Neural progenitor cell (in vitro differentiated cells): ENCODE measurements at places on chromosomes 2 and 18.

GRCh38 chr2:95307878-95308277 lies 10.7 kb downstream of the KCNIP3 start:
- no peak overlapping the region for H3K27ac ChIP-seq
- no peak overlapping the region for H3K4me3 ChIP-seq
- DNase-seq: no peak
- no peaks in the 10 kb centered on the region for H3K36me3 ChIP-seq
- no peaks in the 10 kb centered on the region for H3K4me1 ChIP-seq
- H3K27me3 ChIP-seq: no peaks in the 10 kb centered on the region

- H3K27me3 ChIP-seq: peaks cover 30% of the 10 kb centered on the region
- H3K36me3 ChIP-seq: no peaks in the 10 kb centered on the region
- H3K4me3 ChIP-seq: no peak overlapping the region
- H3K27ac ChIP-seq: no peak overlapping the region
- DNase-seq: no peak
Observed at GRCh38 chr18:22185771-22186386, 16.5 kb downstream of the GATA6 start.

GRCh38 chr18:59633961-59634485 lies 63.2 kb downstream of the CCBE1 start:
- DNase-seq: peak; percentile 68
- no peaks in the 10 kb centered on the region for H3K27me3 ChIP-seq
- peaks cover 54% of the 10 kb centered on the region for H3K4me1 ChIP-seq
- peak overlapping the region; percentile 88 for H3K27ac ChIP-seq

- peak; percentile 80 for DNase-seq
- peaks cover 93% of the 10 kb centered on the region for H3K27me3 ChIP-seq
- peak overlapping the region; percentile 61 for H3K4me3 ChIP-seq
- no peaks in the 10 kb centered on the region for H3K36me3 ChIP-seq
- H3K4me1 ChIP-seq: peaks cover 28% of the 10 kb centered on the region
- H3K27ac ChIP-seq: no peak overlapping the region
Observed at GRCh38 chr18:78977637-78978348, 1.8 kb upstream of the SALL3 start.

DNA sequence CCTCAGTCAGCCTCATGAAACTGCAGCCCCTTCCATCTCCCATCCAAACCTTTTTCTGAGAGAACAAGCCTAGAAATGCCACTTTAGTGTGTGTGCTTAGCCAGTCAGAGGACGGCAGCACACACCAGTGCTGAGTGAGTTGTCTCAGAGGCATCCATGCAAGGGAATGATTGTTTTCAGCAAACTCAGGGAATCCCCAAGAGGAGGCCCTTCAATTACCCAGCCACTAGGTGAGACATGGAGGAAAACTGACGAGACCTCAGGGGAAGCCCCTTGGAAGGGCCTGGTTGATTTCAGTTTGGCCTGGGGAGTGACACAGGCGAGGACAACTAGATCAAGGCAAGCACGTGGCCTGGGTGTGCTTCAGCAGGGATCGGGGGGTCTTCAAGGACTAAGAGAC lies 49.7 kb downstream of the APOB start:
- H3K27me3 ChIP-seq: no peaks in the 10 kb centered on the region
- no peak overlapping the region for H3K4me3 ChIP-seq
- H3K36me3 ChIP-seq: no peaks in the 10 kb centered on the region
- peaks cover 5% of the 10 kb centered on the region for H3K4me1 ChIP-seq
- no peak for DNase-seq

- no peaks in the 10 kb centered on the region for H3K36me3 ChIP-seq
- H3K4me1 ChIP-seq: no peaks in the 10 kb centered on the region
- H3K27me3 ChIP-seq: no peaks in the 10 kb centered on the region
- no peak overlapping the region for H3K4me3 ChIP-seq
- H3K27ac ChIP-seq: no peak overlapping the region
Observed at GRCh38 chr2:181126311-181126868, 146.0 kb downstream of the UBE2E3 start.

DNA sequence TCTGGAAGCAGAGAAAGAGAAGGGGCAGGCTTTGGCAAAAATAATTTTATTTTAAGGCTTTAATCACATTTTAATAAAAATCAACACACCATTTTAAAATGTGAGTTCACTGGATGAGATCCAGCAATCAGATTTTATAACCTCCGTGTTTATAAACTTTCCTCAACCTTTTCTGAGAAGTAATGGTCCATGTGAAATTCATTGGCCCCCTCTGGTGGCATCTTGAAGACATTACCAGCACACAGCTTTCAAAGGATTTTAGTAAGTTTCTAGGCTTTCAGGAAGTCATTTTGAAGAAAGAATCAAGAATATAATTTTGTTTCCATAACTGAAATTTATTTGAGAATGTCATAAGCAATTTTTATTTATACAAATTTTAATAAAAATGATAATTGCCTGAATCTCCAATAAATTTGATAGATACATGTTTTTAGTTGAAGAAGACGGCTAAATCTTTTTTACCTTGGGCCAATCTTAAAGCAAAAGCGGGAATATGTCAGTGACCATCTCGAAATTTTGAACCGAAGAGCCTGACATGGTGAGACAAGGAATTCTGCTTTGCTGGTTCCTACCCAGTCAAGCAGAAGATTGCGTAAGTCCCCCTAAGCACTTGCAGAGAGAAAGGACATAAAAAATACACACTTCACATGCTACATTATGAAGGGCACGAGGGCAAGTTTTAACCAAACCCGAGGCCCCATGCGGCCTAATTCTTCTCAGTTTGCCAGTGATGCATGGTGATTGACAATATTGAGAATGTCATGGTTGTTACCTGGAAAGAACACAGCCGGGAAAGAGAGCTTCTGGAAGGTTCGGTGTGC lies 128.4 kb upstream of the CBLN2 start:
- DNase-seq: peak; percentile 49
- no peak overlapping the region for H3K4me3 ChIP-seq
- no peak overlapping the region for H3K27ac ChIP-seq
- H3K4me1 ChIP-seq: no peaks in the 10 kb centered on the region

GRCh38 chr2:109615637-109616144 lies 1.5 kb downstream of the SOWAHC start:
- H3K36me3 ChIP-seq: no peaks in the 10 kb centered on the region
- DNase-seq: peak; percentile 37
- peaks cover 26% of the 10 kb centered on the region for H3K4me1 ChIP-seq
- no peak overlapping the region for H3K27ac ChIP-seq
- peaks cover 31% of the 10 kb centered on the region for H3K27me3 ChIP-seq

- no peak overlapping the region for H3K27ac ChIP-seq
- no peaks in the 10 kb centered on the region for H3K36me3 ChIP-seq
- H3K4me1 ChIP-seq: peaks cover 19% of the 10 kb centered on the region
- H3K4me3 ChIP-seq: no peak overlapping the region
- H3K27me3 ChIP-seq: no peaks in the 10 kb centered on the region
- DNase-seq: no peak
Observed at GRCh38 chr2:70133491-70134322, 46.4 kb downstream of the PCBP1 start.

- no peak overlapping the region for H3K4me3 ChIP-seq
- no peaks in the 10 kb centered on the region for H3K27me3 ChIP-seq
- no peak overlapping the region for H3K27ac ChIP-seq
- no peak for DNase-seq
Observed at GRCh38 chr2:236403125-236403524, 138.9 kb upstream of the ASB18 start.

DNA sequence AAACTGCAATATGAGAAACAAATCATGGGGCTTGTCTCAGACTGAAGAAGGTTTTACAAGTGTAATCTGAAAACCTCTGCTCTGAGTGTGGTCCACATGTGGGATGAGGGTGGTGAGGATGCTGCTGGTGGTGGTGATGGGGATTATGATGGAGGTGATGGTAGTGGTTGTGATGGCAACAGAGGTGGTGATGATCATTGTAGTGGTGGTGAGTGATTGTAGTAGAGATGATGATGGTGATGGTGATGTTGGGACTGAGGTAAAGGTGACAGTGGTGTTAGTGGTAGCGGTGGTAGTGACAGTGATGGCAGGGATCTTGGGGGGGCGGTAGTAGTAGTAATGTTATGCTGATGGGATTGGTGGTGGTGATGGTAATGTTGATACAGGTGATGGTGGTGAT lies 217.8 kb downstream of the ANAPC1 start:
- no peaks in the 10 kb centered on the region for H3K4me1 ChIP-seq
- no peak overlapping the region for H3K27ac ChIP-seq
- no peak for DNase-seq
- no peaks in the 10 kb centered on the region for H3K27me3 ChIP-seq
- no peaks in the 10 kb centered on the region for H3K36me3 ChIP-seq

GRCh38 chr2:2960441-2961133 lies 417.0 kb downstream of the EIPR1 start:
- H3K27ac ChIP-seq: peak overlapping the region; percentile 59
- H3K4me3 ChIP-seq: no peak overlapping the region
- peak; percentile 63 for DNase-seq
- H3K27me3 ChIP-seq: no peaks in the 10 kb centered on the region
- H3K4me1 ChIP-seq: peaks cover 10% of the 10 kb centered on the region

DNA sequence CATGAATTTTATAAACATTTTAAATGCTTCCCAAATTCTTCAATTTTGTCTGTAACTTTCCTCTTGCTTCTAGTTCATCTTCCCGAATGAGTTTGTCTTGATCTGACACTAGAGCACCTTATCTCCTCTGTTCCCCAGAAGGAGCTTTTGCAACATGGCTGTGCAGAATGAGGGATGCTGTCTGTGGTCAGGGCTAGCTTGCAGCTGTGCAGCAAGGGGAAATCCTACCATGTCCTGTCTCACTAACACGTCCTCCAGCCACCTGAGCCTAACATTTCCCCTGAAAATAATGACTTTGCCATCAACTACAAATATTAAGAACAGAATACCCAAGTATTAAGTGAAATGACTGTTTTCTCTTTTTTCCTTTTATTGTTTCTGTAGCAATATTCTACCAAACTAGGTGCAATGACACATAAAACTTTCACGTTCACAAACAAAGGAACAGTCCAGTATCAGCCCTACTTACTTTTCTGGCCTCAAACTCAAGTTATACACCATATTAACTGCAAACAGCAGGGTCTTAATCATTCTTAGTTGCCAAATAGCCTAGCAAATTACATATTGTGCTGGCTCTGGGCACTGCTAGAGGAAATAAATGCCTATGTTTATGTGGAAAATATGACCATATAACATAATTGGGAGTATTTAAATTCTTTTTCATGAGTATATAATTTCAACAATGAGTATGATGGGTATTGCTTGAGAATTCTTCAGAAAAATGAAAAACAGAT lies 423.3 kb downstream of the CMPK2 start:
- no peaks in the 10 kb centered on the region for H3K4me1 ChIP-seq
- no peak overlapping the region for H3K4me3 ChIP-seq
- H3K36me3 ChIP-seq: no peaks in the 10 kb centered on the region
- no peak for DNase-seq

GRCh38 chr2:165792104-165792454 lies 2.0 kb downstream of the GALNT3 start:
- no peak overlapping the region for H3K4me3 ChIP-seq
- H3K4me1 ChIP-seq: no peaks in the 10 kb centered on the region
- H3K27me3 ChIP-seq: peaks cover 54% of the 10 kb centered on the region
- no peak overlapping the region for H3K27ac ChIP-seq
- DNase-seq: no peak
- no peaks in the 10 kb centered on the region for H3K36me3 ChIP-seq

DNA sequence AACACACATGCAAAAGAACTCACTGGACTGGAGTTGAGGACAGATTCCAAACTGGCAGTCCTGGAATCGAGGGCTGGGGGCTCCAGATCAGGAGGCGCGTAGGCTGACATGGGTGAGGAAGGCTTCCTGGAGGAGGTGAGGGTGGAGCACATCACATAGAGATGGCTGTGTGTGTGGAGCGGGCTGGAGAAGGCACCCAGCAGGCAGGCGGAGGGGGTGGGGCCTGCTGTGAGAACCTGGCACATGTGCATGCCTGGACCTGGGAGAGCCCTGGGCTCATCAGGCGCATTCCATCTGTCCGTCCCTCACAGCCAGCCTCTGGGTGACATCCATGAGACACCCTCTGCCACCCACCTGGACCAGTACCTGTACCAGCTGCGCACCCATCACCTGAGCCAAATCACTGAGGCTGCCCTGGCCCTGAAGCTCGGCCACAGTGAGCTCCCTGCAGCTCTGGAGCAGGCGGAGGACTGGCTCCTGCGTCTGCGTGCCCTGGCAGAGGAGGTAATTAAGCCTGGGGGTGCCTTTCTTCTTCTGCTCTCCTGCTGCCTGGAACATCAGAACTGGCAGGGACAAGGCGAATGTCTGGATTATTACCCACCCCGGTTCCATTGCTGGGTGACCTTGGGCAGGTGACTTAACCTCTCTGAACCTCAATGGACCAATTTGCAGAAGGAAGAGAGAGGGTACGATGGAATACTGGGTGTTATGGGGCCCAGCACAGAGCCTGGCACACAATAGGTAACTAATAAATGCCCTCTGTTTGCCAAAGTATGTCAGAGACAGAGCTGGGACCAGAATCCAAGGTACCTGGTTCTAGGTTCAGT lies 108.3 kb downstream of the DYSF start:
- no peaks in the 10 kb centered on the region for H3K4me1 ChIP-seq
- no peaks in the 10 kb centered on the region for H3K27me3 ChIP-seq
- no peak for DNase-seq
- H3K4me3 ChIP-seq: no peak overlapping the region

DNA sequence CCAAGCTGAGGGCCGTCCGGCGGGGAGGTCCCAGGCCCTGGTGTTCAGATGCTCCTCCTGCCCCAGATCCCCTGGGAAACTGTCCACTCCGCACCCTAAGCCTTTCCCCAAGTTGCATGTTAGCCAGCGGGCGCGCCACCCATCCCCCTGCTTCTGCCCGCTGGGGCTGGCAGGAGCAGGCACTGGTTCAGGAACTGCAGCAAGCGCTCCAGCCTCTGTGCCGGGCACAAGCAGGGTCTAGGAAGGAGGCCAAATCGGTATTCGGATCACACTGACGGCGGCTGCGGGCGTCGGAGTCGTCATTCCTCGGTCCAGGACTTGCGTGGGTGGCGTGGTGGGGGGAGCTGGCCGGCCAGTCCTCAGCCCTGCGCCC lies 53.7 kb downstream of the FAM168B start:
- no peaks in the 10 kb centered on the region for H3K36me3 ChIP-seq
- no peak overlapping the region for H3K27ac ChIP-seq
- peaks cover 10% of the 10 kb centered on the region for H3K4me1 ChIP-seq

DNA sequence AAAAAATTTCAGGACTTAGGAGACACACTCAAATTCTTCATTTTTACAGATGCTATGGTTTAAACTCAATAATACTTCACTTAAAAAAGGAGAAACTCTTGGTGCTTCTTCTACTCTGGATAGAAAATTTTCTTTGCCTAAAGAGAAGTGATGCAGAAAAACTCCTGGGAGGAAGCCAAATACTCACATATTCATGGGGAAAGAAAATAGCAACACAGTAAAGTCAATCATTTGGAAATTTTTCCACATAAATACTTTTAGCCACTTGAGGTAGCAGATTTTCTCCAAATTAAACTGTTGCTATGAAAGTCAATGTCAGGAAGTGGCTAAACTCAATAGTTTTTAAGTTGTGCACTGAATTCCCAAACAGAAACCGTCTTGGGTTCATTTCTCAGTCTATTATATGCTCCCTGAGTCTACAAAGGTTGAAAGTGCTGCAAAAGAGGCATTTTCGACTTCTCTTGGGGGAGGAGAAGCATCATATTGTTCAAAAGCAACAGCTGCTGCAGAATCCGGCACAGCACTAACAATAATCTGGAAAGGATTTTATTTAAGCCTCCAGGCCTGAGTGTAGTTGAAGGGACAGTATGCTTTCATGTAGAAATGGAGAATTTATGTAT lies 81.1 kb downstream of the UPP2 start:
- H3K4me3 ChIP-seq: no peak overlapping the region
- H3K36me3 ChIP-seq: no peaks in the 10 kb centered on the region
- H3K4me1 ChIP-seq: no peaks in the 10 kb centered on the region
- no peak for DNase-seq
- H3K27me3 ChIP-seq: no peaks in the 10 kb centered on the region
